NCI-H1417 treated with DMSO at 0.1 percent for 48 hours (cell line): ENCODE measurements at places on chromosomes 5 and 9.

DNA sequence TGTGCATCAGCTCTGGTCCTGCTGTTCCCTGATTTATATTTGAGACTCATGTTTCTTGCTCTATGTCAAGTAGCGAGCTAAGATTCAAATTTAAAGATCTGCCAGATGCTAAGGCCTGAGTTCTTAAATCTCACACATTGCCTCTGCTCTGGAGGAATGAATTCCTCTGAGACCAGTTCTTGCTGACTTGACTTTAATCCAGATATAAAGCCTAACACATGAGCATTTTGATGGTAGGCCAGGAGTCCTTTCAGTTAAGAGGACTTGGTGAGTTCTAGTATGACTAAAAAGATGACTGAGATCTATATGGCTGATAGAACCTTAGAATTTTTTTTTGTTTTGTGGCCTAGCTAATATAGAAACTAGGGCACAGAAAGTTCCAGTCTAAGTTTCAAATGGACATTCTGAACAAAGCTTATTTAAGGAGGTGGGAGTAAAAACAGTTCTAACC is 1.3 kb upstream of the INIP start:
- DNase-seq: no peak

DNA sequence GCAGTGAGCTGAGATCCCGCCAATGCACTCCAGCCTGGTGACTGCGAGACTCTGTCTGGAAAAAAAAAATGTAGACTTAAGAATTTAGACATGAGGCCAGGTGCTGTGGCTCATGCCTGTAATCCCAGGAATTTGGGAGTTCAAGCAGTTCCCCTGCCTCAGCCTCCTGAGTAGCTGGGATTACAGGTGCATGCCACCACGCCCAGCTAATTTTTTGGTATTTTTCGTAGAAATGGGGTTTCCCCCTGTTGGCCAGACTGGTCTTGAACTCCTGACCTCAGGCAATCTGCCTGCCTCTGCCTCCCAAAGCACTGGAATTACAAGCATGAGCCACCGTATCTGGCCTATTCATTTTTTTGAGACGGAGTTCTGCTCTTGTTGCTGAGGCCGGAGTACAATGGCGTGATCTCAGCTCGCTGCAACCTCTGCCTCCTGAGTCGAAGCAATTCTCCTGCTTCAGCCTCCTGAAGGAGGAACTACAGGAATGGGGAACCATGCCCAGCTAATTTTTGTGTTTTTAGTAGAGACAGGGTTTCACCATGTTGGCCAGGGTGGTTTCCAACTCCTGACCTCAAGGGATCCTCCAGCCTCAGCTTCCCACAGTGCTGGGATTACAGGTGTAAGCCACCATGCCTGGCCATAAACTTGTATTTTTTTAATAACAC is 14.0 kb downstream of the DDX46 start:
- DNase-seq: no peak

DNA sequence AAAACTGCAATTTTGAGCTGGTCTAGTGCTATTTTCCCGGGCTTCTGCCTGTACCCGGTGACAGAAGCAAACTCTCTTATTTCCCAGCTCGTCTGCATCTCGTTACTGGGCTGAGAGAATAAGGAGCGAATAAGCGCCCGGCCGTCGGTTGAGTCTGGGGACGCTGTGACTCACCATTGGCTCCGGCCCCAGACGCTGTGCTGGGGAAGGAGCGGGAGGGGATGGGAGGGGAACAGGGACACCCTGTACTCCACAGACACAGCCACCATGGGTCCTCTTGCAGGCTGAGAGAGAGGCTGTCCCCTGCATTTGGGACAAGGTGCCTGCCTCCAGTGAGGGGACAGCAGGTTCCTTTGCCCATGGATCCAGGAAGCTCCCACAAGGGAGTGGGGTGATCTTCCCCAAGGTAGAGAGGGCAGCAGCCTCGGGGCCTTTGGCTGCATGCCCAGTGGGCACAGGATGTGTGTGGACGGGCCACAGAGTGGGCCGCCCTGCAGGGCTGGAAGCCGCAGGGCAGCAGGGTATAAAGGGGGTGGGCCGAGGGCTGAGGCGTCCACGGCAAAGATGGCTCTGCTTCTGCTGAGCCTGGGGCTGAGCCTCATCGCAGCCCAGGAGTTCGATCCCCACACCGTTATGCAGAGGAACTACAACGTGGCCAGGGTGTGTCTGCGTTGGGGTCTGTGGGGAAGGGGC is at the start of gene LCN9:
TSS of gene LCN9 (plus strand) at position 552 of the 693 bp plus-strand sequence. CDS start at position 565, 13 bp downstream.
- no peak for DNase-seq

- DNase-seq: no peak
Observed at GRCh38 chr5:42514754-42515153, 91.5 kb downstream of the GHR start.

- DNase-seq: no peak
Observed at GRCh38 chr9:112110777-112111113, 64.4 kb downstream of the SUSD1 start.

DNA sequence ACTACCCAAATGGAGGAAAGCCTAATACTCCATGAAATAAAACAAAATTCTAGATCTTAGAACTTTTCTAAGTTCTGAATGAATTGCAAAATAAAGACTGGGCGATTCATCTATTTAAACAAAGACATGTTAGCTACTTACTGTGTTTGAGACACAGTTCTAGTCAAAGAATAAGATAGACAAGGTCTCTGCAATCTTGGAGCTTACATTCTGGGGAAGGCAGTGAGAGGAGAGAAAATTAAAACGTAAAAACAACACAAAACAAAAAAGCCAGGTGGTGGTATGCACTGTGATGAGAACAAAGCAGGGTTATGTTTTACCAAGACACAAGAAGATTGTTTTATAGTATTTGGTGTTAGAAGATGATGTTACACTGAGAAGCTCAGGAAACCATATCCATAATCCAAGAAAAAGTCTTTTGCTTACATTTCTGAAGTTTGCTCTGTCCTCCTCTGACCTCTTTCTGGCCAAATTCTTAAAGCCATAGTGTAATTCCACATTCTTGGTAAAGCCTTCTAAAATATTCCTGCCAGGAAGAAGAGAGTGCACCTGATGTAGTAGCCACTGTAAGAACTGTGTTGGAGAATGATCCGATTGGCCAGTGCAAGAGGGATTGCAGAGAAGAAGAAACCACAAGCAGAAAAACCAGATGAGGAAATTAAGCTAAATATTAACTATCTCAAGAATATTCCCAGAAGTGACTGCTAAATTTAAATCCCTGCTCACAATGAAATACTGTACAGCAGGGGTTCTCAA is 218.4 kb downstream of the PCSK1 start:
- DNase-seq: no peak

GRCh38 chr5:76691467-76692273 is 24.3 kb upstream of the F2R start:
- DNase-seq: no peak

GRCh38 chr5:173391031-173391430 is 62.8 kb upstream of the STC2 start:
- no peak for DNase-seq

GRCh38 chr9:82134010-82134409 is 145.4 kb downstream of the SPATA31D1 start:
- DNase-seq: no peak

GRCh38 chr9:114382699-114383520 is 4.9 kb downstream of the AKNA start:
- DNase-seq: no peak

DNA sequence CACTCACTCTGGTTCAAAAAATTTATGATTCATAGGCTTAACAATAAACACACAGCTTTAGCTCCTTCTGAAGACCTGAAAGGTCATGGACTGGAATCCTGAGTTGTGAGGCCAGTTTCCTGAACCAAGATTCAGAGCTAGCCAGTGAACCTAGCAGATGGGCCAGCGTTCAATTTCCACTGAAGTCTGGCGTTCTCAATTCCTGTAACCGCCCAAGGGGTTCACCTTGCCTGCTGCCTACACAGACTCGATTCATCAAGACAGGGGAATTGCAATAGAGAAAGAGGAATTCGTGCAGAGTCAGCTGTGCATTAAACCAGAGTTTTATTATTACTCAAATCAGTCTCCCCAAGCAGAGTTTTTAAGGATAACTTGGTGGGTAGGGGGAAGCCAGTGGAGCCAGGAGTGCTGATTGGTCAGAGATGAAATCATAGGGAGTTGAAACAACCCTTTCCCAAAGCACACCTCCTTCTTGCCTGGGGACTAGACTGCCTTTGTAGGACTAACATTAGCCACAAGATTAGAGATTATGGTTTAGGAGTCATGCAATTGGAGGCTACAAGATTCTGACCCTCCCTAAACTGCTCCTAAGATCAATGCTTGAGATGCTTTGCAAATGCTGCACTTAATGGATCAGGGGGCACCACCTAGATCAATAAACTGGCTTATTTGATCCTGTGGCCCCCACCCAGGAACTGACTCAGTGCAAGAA is 117.5 kb upstream of the SHB start:
- no peak for DNase-seq

GRCh38 chr5:39648848-39649227 is 224.1 kb upstream of the DAB2 start:
- DNase-seq: no peak

- DNase-seq: no peak
Observed at GRCh38 chr9:38062498-38063362, 6.3 kb downstream of the SHB start.

- DNase-seq: no peak
Observed at GRCh38 chr5:181167814-181168488, 20.6 kb downstream of the OR2V2 start.
